Fibroblast of the aortic adventitia (primary cell): ENCODE measurements at places on chromosomes 4 and X. TPM values are rescaled to one million over a fixed set of nuclear protein-coding genes. Genes with fewer than 3 reads are reported as not detected.

The PCDH11X gene
- total RNA-seq = under 0.01 TPM in 1 of 2 replicates, not detected in the other

The MAP9 gene
- 6.5 and 19.0 TPM in 2 replicates for total RNA-seq

DNA sequence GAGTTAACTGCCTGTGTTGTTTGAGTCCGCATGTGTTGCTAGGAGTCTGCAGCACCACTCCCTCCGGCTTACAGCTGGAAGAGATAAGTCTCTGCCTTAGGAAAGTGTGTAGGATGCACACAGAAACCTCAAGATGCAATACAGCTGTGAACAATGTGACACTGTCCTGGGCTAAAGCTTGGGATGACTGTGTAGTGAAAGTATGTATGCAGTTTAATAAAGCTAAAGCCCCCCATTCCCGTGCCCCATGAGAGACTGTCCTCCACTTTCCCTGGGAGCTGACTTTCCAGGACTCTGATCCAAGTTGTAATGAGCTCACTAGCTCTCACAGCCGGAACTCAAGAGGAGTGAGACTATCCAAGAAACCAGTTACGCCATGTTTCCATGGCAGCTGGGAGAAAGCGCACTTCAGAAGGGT is 156.6 kb upstream of the FTHL17 start:
- peak; percentile 43 for DNase-seq

DNA sequence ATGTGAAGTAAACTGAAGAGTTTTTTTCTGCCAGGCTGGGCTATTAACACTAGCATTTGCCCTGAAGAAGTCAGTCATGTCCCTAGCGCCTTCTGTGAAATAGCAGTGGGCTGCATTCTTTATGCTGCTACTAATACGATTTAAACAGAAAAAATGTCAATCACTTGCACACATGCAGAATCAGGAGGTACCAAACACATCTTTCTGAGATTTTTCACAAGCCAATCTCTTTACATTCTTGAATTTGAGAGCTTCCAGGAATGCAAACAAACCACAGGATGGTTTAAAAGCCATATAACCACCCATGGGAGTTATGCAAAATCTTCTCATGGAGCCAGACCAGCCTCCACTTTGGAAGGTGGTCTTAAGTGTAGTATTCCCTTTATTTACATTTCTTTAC is 220.1 kb downstream of the IQCM start:
- DNase-seq = no peak

GRCh38 chr4:110498420-110498819 is 22.5 kb downstream of the ENPEP start:
- DNase-seq = no peak

GRCh38 chrX:3407781-3408180 is 61.3 kb upstream of the MXRA5 start:
- no peak for DNase-seq

DNA sequence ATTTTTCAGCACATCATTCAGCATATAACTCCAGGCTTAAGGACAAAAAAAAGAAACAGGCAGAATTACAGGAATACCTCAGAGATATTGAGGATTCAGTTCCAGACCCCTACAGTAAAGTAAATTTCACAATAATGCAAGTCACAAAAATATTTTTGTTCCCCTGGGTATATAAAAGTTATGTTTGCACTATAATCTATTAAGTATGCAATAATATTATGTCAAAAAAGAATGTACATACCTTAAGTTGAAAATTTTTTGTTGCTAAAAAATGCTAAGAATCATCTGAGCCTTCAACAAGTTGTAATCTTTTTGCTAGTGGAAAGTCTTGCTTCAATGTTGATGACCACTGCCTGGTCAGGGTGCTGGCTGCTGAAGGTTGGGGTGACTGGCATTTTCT is 2532.5 kb downstream of the ARAP2 start:
- no peak for DNase-seq

The MSANTD1 gene
- 0.41 and 0.63 TPM in 2 replicates for total RNA-seq

DNA sequence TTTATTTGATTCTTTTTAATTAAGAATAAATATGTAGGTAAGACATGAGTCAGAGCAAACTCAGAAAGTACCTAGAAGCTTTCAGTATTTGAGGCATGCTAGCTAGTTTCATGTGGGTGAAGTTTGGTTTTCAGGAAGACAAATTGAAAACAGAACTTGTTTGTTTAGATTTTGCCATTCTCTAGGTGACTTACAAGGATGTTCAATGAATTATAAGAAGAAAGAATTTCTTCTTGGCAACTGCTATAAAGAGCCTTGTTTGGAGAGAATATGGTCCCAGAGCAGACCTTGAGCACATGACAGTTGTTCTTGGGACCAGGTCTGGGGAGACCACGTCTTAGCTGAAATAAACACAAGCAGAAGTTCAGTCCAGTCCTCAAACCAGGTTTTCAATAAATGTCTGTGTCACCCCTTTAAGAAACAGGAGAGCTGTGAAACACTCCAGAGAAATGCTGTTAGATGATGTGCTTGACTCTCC is 38.0 kb upstream of the IL21 start:
- DNase-seq = no peak

The GIMD1 gene
- total RNA-seq = not detected in 2 replicates

- DNase-seq = no peak
Observed at GRCh38 chr4:2768921-2769336, 12.8 kb upstream of the TNIP2 start.

DNA sequence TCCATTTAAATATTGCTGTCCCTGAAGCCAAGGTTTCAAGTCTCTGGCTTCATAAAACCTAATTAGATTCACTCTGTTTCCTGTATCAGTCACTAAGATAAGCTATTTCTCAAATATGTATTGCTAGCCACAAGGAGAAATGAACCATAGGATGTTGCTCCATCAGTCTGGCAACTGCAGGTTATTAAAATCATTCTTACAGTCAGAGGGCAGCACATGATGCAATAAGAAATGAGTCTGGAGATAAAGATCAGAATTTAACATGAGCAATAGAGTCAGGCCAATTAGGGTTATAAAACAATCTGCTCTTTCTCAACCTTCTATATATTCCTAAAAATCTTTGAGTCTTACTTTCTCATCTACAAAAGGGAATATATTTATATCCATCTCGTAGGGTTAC is 7.2 kb downstream of the PRKG2 start:
- DNase-seq = peak; percentile 95

DNA sequence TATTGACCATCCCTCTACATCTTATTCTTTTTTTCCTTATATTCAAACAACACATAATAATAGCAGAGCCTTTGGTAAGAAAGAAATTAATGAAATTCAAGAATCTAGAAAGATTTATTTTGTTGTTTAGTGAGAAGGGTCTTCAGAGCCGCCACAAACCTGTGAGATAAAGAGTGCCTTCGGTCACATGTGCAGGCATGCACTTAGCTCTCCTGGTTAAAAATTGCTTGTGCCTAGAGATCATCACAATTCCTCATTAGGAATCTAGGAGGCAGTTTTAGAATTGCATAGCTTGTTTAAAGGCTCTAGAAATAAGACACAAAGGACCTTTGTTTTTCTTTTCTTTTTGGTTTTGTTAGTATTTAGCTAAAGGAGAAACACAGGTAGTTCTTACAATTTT is 1948.4 kb upstream of the IGFBP7 start:
- no peak for DNase-seq

DNA sequence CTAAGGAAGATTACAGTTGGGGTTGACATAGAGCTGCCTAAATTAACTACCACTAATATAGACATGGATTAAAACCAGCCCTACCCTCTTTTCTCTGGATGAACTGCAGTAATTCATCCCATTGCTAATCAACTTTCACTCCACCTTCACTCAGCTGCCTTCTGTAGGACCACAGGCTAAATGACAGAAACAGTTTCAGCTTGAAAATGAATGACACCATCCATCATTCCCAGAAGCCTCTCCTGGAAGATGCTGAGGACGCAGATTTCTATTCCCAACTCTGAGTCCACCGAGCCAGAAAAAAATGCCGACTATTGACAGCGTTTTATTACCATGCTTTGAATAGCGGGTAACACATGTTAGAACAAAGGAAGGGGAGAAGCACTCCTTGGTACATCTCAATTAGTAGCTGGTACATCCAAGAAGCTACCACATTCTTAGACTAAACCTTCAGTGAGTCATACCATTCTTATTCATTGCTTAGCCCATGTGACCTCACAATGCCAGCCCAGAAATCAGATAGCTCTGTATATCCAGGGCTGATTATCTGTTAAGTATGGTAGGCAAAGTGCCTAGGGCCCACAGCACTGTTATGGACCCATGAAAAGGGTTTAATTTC is 25.3 kb downstream of the DCX start:
- no peak for DNase-seq

DNA sequence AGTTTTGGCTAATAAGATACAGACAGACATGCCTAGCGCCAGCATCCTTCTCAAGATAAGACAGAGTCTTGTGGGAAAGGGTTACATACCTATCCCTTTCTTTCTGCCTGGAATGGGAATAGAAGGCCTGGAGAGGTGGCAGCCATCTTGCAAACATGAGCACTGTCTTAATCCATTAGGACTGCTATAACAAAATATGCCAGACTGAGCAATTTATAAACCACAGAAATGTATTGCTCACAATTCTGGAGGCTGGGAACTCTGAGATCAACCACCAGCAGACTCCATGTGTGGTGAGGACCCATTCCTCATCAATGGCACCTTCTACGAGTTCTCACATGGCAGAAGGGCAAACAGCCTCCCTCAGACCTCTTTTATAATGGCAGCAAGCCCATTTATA is 26.5 kb upstream of the NEIL3 start:
- DNase-seq = peak; percentile 52

DNA sequence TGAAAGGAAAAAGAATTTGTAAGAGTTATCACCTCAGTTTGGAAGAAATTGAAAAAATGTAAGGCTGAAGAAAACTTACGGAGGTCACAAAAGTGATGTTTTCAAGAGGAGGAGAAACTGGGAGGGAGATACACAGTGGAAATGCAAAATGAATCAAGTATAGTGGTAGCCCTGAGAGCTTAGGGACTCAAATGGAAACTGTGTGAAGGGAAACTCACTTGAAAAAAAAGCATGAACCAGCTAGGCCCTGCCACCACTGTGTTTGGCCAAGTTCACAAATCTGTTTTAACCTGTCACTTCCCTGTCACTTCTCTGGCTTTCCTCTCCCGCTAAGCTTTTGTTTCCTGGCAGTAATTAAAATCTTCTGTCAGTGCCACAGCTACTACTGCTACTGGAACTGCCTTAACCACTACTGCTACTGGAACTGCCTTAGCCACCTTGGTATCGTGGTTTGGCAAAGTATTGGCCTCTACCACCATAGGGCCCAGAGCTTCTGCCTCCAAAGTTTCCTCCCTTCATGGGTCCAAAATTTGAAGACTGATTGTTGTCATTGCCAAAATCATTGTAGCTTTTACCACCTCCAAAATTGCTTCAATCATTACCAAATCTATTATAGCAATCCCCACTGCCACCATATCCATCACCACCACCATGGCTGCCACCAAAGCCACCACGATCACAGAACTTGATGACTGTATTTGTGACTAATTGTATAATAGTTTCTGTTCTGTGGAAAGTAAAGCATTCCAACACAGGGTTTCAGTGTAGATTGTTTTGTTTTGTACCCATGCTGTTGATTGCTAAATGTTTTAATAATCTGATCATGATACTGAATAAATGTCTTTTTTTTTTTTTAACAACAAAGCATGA is 41.5 kb downstream of the SMARCA5 start:
- DNase-seq = no peak

- no peak for DNase-seq
Observed at GRCh38 chr4:38422850-38423249, 241.1 kb upstream of the KLF3 start.

The MAGEC2 gene
- total RNA-seq = 0.09 TPM in 1 of 2 replicates, not detected in the other

GRCh38 chr4:111400741-111401140 is 744.5 kb upstream of the FAM241A start:
- peak; percentile 79 for DNase-seq

GRCh38 chrX:55240788-55241340 is 20.7 kb downstream of the PAGE5 start:
- no peak for DNase-seq

DNA sequence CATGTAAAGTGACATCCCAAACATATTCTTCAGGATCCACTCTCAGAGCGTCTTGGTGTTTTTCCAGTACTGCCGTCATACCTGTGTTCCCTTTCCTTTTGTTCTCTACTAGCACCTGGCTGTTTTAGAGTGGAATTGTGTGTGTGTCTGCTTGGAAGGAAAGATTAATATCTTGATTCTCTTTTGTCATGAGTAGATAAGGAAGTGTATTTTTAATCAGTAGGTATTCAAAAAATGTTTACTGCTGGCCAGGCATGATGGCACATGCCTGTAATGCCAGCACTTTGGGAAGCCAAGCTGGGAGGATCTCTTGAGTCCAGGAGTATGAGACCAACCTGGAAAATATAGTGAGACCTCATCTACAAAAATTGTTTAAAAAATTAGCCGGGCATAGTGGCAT is 198.8 kb downstream of the CBR4 start:
- DNase-seq = no peak

GRCh38 chrX:101260435-101260834 is 30.7 kb downstream of the TAF7L start:
- DNase-seq = peak; percentile 9

GRCh38 chr4:1780435-1780834 is 12.7 kb upstream of the FGFR3 start:
- no peak for DNase-seq

GRCh38 chrX:38347136-38347535 is 5.3 kb upstream of the OTC start:
- peak; percentile 56 for DNase-seq

DNA sequence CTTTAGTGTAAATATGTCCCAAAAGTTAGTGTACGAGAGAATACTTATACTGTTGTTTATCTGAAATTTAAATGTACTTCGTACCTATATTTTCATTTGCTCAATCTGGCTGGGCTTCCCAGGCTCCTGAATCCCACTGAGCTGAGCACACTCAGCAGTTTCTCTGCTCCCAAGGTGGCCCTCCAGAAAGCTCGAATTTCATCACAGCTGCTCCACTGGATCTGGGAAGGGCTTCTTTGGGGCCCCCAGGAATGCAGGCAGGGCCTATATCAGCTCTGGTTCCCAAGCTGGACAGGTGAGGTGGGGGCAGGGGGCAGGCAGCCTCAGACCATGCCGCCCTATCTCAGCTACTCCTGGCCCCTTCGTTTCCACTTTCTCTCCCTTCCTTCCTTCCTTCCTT is 1.5 kb upstream of the FATE1 start:
- no peak for DNase-seq
